CD4-positive, alpha-beta T cell treated with Interleukin-21 for 1 hour (primary cell): ENCODE measurements at places on chromosomes 1 and 21.

DNA sequence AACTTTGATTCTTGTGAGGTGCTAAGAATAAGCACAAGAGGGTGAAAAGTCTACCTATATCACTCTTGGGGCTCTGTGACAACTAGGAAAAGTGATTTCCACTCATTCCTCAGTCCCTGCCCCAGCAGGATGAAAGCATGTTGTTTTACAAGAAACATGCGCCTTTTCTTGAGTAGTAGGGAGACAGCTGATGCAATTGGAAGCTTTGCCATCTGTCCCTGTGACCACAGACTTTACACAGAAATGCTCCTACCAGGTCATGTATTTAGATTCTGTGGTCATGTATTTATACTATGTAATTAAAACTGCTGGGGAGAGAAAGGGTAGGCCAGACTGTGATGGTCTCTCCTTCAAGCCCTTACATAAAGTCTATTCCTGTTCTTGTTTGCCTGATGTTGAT is 445.5 kb downstream of the PTPRC start:
- DNase-seq, result no peak

DNA sequence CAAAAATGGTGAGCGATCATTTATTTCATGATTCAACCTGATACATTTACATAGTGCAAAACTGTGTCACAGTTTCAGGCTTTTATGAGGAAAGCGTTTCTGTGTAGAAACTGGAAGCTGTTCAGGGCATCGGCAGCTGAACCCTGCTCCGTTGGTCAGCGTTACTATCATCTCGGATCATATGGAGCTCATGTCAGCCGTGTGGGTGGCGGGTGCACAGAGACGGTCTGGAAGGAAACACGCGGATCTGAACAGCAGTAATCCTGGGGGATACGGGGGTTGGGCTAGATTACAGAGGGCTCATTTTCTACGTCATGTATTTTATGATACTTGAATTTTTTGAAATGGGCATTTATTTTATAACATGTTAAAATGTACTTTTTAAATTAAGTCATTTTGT is 15.1 kb downstream of the C1orf174 start:
- DNase-seq, result no peak

DNA sequence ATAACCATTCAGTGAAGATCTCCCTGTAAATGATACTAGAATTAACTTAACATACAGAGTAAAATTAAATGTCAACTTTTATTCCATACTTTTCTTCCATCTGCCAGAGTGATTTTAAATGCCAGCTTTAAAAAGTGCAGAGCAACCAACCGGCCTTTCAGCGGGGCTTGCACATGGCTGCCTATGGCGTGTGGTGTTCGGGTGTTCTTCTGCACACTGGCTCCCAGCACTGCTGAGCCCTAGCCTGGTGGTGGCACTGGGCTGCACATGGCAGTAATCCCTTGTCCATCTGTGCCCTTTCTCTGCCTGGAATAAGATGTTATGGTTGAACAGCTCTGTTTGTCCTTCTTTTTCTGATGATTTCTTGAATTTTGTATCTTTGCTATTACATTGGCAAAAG is 156.3 kb downstream of the SNX7 start:
- no peak for DNase-seq

DNA sequence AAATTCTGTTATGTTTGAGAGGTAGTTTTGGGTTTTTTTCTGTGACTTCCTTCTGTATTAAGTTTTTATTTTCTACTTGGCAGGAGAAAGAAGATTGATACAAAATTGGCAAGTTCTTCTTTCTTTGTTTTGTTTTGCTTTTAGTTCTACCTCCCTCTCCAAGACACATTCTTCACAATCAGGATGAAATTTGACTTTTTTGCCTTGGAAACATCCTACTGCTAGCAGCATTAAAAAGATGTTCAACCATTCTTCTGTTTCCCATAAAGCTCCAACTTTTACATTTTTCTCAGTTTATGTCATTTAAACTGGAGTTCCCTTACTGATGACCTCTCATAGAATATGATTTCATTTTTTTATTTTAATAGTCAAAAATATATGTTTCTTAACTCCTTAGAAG is 234.8 kb downstream of the NCAM2 start:
- DNase-seq, result no peak
